Mesothelial cell of epicardium (in vitro differentiated cells): ENCODE measurements at places on chromosomes 5 and 9. TPM values are rescaled to one million over a fixed set of nuclear protein-coding genes. Genes with fewer than 3 reads are reported as not detected.

- no peak for DNase-seq
Measured at GRCh38 chr5:78610163-78610583, 38.4 kb downstream of the LHFPL2 start.

Gene PCDHGB6
- 74.0 to 76.3 TPM (median 75.7 TPM) in 3 replicates for total RNA-seq

Gene PDE6A
- total RNA-seq, result 0.18 to 0.38 TPM (median 0.29 TPM) in 3 replicates

DNA sequence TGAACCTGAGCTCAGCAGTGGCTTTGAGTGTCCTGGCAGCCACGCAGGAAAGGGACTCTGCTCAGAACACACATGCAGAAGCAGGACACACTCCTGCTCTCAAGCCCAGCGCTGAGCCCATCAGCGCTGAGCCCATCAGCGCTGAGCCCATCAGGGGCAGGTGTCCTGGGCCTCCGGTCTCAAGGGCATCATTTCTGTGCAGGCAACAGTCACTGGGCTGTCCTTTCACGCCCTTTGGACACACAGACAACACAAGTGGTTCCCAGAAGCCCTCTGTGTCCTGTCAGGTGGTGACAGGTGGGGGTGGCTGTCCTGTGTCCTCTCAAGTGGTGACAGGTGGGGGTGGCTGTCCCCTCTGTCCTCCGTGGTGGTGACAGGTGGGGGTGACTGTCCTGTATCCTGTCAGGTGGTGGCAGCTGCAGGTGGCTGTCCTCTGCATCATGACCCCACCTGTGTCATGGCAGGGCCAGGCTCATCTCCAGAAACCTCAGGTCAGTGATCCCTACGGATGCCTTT, 39.0 kb upstream of the CLPTM1L start:
- no peak for DNase-seq

Gene TERT
- 0.16 to 0.33 TPM (median 0.20 TPM) in 3 replicates for total RNA-seq

Gene NUTM2F
- total RNA-seq, result 0.27 to 0.38 TPM (median 0.31 TPM) in 3 replicates

GRCh38 chr5:151630088-151630487, 39.0 kb upstream of the FAT2 start:
- no peak for DNase-seq

Gene LHX3
- not detected in 3 replicates for total RNA-seq

DNA sequence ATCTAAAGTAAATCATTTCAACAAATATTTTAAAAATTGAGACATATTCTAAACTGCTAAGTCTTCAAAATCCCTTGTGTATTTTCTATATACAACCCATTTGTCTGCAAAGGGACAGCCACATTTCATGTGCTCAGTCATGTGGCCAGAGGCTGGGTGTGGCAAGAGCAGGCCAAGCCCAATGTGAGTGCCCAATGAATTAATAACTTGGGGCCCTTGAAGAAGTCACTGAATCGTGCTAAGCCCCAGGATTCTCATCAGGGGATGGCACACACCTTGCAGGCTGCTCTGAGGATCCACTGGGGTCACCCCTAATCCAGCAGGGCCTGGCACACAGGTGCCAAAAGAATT, 78.2 kb upstream of the SMIM23 start:
- DNase-seq, result no peak

DNA sequence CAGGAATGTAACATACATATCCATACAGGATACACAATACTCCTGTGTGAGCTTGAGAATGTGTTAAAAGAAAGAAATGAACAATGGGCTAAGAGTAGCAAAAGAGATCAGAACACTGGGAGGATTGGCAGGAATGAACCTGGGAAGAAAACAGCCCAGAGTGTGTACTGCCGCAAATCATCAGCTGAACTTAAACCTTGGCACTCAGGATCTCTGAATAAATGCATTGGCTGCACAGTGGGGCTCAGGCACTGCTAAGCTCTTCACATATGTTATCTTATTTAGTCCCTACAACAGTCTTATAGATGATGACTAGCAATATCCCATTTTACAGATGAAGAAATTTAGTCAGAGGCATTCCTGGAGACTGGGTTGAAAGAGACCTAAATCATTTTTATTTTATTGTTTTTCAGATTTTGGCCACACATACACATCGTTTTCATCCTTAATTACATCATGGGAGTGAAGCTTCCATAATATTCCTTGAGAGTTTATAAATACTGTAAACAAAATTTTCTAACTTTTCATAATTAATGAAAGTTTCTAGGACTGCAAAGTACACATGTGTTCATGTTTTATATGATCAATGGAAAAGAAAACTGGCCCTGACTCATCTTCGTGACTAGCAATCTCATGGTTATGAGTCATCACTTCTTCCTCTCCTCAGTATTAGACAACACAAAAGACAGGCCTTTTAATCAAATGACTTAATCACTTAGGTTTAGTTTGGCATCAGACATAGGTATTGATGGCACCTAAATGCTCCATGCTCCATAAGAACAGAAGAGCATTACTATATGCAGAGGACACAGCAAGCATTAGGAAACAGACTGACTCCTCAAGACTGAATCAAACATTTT, 59.2 kb downstream of the CDH18 start:
- no peak for DNase-seq

Gene TMEFF1
- total RNA-seq, result 19.6 to 25.5 TPM (median 24.3 TPM) in 3 replicates

- DNase-seq, result no peak
Measured at GRCh38 chr5:122638581-122638980, 136.3 kb upstream of the SNX2 start.
